ENCODE measurements at places on chromosomes 3 and 15. TPM values are rescaled to one million over a fixed set of nuclear protein-coding genes. Genes with fewer than 3 reads are reported as not detected.
A peak's percentile ranks its signal among the peaks of the same experiment; 100 is the strongest.

Gene PLSCR2
- 2.0 TPM for total RNA-seq

DNA sequence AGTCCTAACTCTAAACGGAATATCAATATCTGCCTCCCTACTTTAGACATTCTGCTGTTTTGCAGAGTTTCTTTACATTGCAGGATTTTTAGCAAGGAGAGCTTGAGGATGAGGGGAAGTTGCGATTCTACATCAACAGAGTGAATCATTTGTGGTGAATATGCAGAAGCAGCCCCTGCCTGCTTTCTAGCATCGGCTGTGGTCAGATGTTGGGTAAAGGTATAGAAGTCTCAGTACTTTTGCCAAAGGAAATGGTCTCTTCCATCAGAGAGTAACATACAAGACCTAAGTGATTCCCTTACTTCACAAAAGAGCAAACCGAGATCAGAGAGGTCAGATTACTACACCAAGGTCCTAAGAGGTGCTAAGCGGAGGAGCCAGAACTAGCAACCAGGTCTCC lies 15.2 kb downstream of the ST3GAL6 start:
- no peak for DNase-seq

GRCh38 chr15:92521624-92522008 lies 127.9 kb downstream of the ST8SIA2 start:
- DNase-seq = peak; percentile 81

DNA sequence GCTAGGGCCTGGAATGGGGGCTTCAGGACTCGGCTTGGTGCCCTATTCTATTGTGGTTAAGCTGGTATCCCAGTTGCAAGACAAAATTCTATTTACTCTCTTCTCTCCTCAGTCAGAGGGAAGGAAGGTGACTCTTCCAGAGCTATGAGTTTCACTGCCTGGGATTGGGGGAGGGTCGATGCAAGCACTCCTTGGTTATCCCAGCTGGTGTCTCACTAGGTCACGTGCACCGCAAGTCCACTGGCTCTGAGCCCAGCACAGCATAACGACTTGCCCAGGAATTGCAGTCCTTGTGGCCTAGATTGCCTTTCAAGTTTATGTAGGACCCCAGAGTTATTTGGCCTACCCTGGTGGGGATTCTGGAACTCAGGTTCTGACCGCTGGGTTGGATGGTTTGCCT lies 958.8 kb downstream of the IGSF11 start:
- DNase-seq = no peak

Gene ZNF280D
- total RNA-seq = 86.5 TPM

- DNase-seq = no peak
These were observed 3.3 kb downstream of the GTF2A2 start for GRCh38 chr15:59654046-59654445.

Gene SLC51B
- total RNA-seq = not detected

DNA sequence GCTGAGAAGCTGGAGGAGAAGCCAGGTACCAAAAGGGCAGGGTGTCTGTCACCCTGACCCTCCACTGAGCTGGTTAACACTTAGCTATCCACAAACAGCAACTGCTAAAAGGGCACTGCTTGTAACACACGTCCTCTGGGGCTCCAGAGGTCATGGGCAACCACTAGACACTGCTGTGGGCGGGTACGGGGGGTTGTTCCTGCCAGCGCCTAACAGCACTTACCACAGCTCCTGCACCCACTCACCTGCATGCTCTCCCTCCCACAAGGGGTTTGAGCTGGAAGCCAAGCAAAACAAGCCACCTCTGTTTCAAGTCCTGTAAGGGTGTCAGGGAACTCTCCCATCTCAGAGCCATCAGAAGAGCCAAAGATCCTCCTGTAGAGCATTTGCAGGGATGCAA lies 407.6 kb downstream of the MFSD1 start:
- no peak for DNase-seq

- no peak for DNase-seq
These were observed 284.1 kb upstream of the STT3B start for GRCh38 chr3:31248563-31248992.

DNA sequence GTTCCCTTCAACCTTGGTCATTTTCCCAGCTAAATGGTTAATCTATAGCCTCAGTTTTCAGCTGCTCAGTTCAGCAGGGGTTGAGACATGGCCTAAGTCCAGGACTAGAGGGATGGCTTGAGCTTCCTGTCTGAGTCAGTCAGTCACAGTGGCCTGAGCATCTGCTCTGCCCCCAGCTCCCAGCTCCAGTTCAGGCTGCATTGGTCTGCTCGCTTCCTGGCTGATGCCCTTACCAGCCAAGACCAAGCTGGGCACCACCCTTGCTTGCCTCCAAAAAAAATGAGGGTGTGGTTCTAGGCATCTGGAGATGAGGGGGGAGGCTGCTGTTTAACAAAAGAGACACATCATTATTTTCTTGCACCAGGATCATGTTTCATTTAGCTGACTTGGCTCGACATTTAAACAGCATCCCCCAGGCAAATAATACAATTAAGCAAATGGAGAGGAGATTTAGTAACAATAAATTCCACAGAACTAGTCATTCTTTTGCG lies 70.7 kb downstream of the WNT5A start:
- DNase-seq = no peak

Gene DCLK3
- total RNA-seq = not detected

DNA sequence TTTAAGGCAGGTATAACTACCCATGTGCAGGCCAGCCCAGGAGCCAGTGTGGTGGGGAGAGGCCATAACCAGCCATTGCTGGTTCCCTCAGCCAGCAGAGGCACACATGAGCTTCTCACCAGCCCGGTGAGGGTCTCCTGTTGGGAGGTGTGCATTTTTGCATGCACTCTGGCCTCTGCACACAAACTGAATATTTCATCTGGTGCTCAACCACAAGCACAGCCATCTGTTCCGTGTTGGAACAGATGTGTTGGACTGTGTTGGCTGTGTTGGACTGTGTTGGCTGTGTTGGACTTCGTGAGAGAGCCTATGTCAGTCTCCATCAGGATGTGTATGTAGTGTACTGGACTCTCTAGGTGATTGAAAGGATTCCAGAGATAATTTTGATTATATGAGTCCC lies 67.2 kb downstream of the RPL39L start:
- DNase-seq = no peak

GRCh38 chr3:46651084-46651483 lies 38.8 kb downstream of the FAM240A start:
- no peak for DNase-seq

DNA sequence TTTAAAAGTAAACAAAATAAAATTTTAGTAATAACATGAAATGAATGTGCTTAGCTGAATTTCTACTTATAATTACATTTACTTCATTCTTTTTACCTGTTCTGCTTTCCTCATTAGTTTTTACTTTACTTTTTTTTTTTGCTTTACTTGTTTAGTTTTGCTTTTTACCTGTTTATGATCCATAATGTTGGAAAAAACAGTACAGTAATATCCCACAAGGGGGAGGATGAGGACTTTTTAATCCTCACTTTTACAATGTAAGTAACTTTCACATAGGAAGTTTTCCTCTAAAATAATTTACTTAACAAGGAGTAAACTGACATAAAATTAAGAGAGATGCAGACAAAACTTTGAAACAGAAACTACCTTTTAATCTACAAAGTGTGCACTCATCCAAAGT lies 268.7 kb downstream of the TBC1D5 start:
- DNase-seq = no peak

DNA sequence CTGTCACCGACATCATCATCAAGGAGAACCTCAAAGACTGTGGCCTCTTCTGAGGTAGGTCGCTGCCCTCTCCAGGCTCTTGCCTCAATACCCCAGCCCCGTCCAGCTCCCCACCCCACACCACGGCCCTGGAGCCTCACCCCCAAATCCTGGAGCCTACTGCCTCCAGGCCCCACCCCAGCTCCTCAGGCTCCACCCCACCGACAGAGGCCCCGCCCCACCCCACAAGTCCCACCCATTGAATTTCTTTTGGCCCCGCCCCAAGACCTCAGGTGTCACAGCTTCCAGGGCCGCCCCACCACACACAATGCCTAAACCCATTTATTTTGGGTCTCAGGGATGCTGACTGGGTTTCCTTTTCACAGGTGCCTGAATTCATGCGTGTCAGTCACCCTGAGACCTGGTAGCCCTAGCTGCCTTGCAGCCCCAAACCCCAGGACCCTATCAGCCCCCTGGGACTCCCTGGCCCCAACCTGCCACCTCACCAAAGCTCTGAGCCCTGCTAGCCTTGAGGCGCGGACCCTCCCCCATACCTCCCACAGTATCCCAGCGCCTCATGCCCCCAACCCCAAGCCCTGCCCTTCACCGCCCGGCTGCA lies 3.6 kb downstream of the GNAT1 start:
- DNase-seq = no peak

- no peak for DNase-seq
These were observed 52.9 kb upstream of the ROBO2 start for GRCh38 chr3:76986876-76987474.

Gene TBC1D21
- total RNA-seq = not detected

DNA sequence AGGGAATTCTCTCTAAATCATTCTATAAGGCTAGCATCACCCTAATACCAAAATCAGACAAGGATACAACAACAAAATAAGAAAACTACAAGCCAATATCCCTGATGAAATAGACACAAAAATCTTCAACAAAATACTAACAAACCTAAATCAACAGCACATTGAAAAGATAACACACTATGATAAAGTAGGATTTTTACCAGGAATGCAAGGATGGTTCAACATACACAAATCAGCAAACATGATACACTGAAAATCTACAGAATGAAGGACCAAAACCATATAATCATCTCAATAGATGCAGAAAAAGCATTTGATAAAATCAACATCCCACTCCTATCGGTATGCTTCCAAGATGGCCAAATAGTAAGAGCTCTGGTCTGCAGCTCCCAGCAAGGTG lies 39.5 kb downstream of the ALDH1A2 start:
- no peak for DNase-seq

GRCh38 chr3:42694366-42694765 lies 8.2 kb downstream of the HHATL start:
- DNase-seq = no peak

GRCh38 chr3:186991470-186991869 lies 61.1 kb downstream of the ST6GAL1 start:
- no peak for DNase-seq

GRCh38 chr3:44418549-44418948 lies 58.9 kb downstream of the ZNF445 start:
- DNase-seq = no peak

- DNase-seq = no peak
These were observed 160.5 kb downstream of the KLF13 start for GRCh38 chr15:31486906-31487695.

DNA sequence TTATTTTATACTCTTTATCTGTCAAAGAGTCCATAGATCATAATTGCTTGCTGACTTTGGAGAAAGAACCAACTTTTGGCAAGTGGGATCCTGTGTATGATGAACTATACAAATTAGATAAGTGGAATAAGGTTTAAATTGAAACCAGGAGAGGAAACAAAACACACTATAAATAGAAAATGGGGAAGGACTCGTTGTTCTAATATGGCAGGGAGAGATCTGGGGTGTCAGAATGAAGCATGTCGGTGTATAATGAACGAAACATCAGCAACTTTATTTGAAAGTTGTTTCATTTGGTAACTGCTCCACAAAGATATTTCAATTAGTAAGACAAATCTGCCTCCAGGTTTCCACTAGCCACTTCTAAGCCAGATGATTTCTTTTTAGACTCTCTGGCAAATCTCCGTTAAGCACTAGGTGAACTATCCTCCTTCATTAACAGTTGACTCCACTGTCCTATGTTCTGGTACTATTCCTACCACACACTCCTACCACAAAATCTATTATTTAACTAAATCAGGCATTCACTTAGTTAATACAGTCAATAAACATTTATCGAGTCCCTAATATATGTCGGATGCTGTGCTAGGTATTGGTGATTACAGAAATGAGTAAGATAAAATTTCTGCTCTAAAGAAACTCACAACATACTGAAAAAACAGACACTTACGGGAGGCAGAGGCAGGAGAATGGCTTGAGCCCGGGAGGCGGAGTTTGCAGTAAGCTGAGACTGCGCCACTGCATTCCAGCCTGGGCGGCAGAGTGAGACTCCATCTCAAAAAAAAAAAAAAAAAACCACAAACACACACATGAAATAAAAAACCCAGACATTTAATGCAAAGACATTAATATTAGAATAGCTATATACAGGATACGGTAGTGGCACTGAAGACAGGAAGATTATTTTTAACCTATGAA lies 20.1 kb downstream of the SLC15A2 start:
- DNase-seq = no peak

Gene ADAMTS17
- 8.0 TPM for total RNA-seq

DNA sequence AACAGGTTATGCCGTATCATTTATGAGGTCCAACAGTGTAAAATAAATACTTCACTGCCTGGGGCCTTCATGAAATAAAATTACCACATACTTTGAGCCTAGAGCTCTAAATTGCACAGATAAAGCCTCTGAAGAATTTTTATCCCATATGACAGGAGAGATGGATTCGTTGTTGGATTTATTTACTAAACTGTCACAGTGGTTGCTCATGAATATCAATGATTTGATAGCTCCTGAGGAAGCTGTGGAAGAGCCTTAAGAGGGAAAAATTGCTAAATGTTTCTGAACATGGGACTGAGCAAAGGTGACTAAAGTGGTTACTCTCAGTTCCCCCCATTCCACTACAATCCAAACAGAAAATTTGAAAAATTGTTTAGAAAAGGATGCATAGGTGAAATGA lies 558.9 kb upstream of the IL12A start:
- no peak for DNase-seq

GRCh38 chr15:57352535-57353316 lies 23.6 kb upstream of the CGNL1 start:
- no peak for DNase-seq

Gene TRH
- not detected for total RNA-seq

DNA sequence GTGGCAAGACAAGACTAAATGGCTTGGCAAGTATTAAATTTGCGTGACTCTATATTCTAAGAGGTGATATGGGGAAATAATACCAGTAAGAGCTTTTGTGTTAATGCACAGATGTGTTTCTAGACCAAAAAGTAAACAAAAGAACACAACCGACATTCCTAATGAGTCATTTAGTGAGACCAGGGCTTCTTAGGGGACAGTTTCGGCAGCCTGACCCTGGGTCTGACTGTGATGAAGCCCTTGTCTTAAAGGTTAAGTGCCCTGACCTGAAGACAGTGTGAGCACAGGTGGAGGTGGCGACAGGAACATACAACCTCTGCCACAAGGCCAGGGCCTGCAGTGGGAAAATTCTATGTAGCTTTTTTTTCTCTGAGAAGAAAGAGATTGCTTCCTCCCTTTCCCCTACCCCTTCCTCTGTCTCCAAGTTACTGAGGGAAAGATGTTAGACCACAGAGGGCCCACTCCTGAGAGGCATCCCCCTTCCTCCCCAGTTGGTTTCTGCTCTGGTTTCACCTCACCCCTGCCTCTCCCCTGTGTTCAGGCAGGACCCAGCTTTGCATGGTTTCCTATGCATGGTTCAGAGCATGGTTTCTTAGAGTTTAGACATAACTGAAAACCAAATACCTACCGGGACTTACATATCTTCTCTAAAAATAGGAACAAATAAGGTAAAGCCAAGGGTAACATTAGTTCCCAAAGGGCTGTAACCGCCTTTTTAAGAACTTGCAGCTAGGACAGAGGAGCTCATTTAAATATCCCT lies 24.8 kb upstream of the CMTM7 start:
- no peak for DNase-seq

Gene PLOD2
- 33.2 TPM for total RNA-seq

Gene OR5K2
- not detected for total RNA-seq

Data from breast epithelium (tissue), 4 donors.